ENCODE measurements at places on chromosomes 12 and 14.

GRCh38 chr12:85835426-85836196 is 598 bp downstream of the RASSF9 start:
- ATAC-seq: peak; percentile 29

- ATAC-seq: no peak
Measured at GRCh38 chr12:76883151-76883550, 4.3 kb upstream of the CSRP2 start.

DNA sequence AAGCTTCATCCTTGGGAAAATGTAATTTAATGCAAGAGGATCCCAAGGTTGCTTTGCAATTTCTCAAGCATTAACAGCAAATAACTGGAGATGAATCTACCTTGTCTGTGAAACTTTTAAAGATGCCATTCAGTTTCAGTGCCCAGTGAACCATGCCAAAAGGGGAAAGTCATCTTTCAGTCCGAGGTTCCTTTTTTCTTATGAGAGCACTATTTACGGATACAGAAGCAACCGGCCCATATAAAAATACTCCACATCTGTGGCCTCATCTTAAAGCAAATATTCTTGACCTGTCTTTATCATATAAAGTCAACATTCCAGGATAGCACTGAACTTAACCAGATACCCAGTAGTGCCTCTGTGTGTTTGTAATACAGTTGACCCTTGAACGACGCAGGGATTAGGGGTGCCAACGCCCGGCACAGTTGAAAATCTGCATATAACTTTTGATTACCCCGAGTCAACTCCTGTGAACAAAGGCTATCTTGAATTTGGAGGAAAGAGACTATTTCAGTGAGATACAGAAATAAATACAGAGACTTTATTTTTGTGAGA is 209.4 kb downstream of the PCNX1 start:
- no peak for ATAC-seq

DNA sequence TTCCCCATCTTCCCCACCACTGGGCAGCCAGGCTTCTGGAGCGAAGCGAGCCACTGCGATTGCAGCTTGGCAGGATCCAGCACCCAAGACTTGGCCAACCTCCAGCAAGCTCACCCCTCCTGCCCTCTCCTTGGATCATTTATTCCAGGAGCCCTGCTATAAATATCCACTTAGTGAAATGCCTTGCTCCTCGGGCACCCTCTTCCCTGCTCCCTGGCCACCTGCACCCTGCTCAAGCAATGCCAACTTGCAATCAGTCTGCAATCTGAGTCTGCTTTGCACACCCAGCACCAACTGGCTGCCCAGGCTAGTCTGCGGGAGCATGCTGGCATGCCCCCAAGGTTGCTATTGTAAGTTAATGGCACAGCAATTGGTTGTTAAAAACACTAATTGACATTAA is 666.0 kb downstream of the MED13L start:
- no peak for ATAC-seq

DNA sequence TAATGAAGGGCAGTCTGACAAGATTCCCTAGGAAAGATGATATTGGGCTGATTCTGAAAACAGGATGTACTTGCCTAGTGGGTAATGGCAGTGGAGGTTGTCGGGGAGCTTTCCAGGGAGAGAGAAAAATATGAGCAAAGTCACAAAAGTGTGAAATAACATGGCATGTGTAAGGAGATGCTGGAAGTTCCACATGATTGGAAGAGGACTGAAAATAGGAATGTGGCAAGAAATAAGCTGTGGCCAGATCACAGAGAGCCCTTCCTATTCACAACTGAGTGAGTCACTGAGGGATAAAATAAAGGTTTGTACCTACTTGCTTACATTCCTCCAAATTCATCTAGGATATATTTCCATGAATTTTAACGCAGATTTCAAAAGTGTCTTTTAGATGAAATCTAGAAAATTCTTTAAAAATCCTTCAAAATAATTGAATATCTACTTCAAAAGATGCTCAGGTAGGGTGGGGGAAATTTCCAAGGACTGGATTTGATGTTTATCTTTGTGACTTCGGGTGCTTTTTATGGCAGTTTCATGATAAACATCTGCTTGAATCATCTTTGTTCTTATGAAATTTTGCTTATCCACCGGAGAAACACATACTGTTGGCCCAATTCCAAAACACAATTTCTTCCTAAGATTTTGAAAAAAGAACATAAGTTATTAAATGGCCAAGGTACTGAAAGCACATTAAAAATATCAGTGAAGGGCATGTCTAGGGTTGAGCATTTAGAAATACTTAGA is 36.3 kb upstream of the SLC2A13 start:
- no peak for ATAC-seq

DNA sequence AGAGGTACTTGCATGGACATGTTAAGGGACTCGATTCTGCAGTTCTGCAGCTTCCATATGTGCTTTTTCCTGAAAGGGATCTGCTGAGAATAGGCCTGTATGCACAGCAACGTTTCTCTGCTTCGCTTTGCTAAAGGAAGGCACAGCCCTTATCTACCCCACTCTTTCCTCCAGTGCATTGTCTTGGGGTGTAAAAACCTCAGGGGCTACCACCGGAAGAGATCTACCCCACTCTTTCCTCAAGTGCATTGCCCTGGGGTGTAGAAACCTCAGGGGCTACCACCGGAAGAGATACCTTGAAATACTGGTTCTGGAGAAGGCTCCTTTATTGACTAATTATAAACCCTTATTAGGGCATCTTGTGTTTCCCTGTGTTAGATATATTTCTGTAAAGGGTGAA is 52.9 kb downstream of the SEL1L start:
- no peak for ATAC-seq

GRCh38 chr12:102371165-102371564 is 109.2 kb downstream of the IGF1 start:
- ATAC-seq: no peak

DNA sequence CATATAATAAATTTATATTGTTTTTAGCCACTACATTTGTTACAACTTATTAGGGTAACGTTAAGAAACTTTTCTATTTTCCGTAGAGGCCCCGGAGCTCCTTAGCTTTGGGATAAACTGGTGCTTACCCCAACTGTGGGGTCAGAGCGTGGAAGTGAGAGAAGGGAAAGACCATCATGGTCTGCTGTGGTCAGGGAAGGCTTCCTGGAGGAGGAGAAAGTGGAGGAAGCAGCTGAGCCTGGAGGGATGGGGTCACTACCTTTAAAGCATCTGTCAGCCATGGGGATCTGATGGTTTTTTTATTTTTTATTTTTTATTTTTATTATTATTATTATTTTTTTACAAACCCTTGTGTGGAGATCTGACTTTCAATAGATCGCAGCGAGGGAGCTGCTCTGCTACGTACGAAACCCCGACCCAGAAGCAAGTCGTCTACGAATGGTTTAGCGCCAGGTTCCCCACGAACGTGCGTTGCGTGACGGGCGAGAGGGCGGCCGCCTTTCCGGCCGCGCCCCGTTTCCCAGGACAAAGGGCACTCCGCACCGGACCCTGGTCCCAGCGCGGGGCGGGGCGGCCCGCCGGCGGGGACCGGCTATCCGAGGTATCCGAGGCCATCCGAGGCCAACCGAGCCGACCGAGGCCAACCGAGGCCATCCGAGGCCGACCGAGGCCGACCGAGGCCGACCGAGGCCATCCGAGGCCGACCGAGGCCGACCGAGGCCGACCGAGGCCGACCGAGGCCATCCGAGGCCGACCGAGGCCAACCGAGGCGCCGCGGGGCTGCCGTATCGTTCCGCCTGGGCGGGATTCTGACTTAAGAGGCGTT is 1101.2 kb upstream of the TMEM132C start:
- peak; percentile 95 for ATAC-seq

DNA sequence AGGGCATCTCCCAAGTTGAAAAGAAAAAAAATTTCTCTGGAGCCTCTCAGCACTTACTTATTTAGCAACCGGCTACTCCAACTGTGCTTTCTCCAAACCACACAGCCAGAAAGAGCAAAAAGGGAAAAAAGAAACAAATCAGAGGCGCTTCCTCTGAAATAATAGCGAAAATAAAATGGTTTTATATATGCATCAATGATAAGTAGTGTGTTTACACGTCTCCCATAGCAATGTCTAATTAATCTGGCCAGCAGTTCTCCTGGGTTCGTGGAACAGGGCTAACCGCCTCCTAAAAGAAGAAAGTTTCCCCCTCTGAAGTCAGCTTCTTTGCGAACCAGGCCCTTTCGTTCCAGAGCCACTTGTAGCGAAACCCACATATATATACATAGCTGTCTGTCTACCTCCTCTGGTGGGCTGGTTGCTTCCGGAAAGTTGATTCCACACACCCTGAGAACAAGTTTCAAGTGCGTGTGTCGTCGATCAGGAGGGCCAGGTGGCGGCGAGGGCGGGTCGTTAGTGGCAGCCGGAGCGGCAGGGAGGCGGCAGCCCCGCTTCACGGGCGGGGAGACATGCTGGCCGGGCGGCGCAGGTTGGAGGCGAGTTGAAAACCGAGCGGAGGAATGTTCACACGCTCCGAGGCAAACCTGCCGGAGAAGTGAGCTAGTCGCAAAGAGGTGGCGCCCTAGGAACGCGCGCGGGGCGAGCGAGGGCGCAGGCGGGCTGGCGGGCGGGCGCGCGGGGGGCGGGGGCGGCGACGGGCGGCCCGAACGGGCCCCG is 2.7 kb downstream of the PTHLH start:
- ATAC-seq: peak; percentile 73

- ATAC-seq: no peak
Measured at GRCh38 chr14:50677527-50678063, 9.5 kb upstream of the SAV1 start.

All from gastroesophageal sphincter (tissue), 4 donors.